ENCODE measurements at places on chromosomes 2 and 18. TPM values are rescaled to one million over a fixed set of nuclear protein-coding genes. Genes with fewer than 3 reads are reported as not detected.

DNA sequence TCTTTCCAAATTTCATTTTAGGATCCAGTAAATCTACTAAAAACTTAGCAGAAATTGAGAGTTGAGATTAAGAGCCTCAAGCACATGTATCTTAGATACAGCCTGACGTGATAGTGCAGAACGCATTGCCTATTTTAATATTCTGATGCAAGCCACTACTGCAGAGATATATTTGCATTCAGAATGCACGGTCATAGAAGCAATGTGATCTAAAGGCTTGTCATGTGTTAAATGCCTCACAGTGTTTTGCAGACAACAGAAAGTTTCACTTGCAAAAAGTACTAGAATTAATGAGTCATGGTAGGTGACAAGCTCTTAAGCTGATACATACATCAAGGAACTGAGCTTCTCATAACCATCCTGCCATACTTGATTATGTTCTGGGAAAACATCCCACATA lies 886.7 kb upstream of the CHAC2 start:
- no peaks in the 10 kb centered on the region for H3K4me1 ChIP-seq
- no peak for DNase-seq
- no peaks in the 10 kb centered on the region for H3K36me3 ChIP-seq
- no peaks in the 10 kb centered on the region for H3K27me3 ChIP-seq
- no peak overlapping the region for H3K27ac ChIP-seq
- H3K4me3 ChIP-seq, result no peak overlapping the region

DNA sequence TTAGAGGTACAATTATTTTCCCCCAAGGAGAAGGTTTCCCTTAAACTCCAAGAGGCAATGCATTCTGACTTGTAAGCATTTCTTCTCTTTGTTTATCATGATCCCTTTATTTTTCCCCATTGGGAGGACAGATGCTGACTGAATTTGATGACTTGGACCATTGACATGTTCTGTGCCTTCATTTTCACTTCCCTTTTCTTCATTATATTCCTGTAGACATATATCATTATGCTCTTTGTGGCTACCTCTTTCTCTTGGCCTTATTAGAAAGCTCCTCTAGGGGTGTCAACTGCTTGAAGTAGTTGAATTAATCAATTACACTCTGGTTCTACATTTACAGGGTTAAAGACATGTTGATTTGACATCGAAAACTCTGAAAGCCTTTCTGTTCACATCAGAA lies 330.0 kb upstream of the DCC start:
- no peak overlapping the region for H3K27ac ChIP-seq
- H3K4me1 ChIP-seq, result no peaks in the 10 kb centered on the region
- DNase-seq, result no peak

DNA sequence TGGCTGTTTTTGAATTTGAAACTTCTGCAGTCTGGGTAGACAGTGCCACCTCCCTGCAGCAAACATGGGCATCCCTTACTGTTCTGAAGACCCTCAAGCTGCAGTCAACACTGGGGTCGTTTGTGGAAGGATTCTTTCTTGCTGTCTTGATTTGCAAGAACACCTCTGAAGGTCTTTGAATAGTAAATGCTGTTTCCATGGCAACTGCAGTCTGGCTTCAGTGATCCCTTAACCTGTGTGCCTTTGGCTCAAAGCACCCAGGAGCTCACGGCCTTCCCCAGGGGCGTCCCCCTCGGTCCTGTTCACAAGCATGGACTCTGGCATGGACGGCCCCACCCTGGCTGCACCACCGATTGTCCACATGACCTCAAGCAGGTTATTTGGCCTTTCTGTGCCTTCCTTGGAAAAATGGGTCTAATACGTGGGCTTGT lies 38.3 kb downstream of the LRRFIP1 start:
- H3K36me3 ChIP-seq, result peaks cover 6% of the 10 kb centered on the region
- DNase-seq, result no peak
- H3K4me3 ChIP-seq, result no peak overlapping the region
- no peaks in the 10 kb centered on the region for H3K27me3 ChIP-seq
- H3K27ac ChIP-seq, result no peak overlapping the region

- H3K36me3 ChIP-seq, result no peaks in the 10 kb centered on the region
- no peaks in the 10 kb centered on the region for H3K27me3 ChIP-seq
Observed at GRCh38 chr18:25862881-25863600, 227.4 kb downstream of the SS18 start.

GRCh38 chr2:170396799-170397459 lies 219.0 kb downstream of the MYO3B start:
- H3K4me1 ChIP-seq, result no peaks in the 10 kb centered on the region
- no peak for DNase-seq
- H3K27me3 ChIP-seq, result peaks cover 33% of the 10 kb centered on the region
- H3K27ac ChIP-seq, result no peak overlapping the region
- no peaks in the 10 kb centered on the region for H3K36me3 ChIP-seq
- H3K4me3 ChIP-seq, result no peak overlapping the region

- DNase-seq, result no peak
- H3K36me3 ChIP-seq, result no peaks in the 10 kb centered on the region
Observed at GRCh38 chr18:59454909-59455727, 96.1 kb upstream of the LMAN1 start.

DNA sequence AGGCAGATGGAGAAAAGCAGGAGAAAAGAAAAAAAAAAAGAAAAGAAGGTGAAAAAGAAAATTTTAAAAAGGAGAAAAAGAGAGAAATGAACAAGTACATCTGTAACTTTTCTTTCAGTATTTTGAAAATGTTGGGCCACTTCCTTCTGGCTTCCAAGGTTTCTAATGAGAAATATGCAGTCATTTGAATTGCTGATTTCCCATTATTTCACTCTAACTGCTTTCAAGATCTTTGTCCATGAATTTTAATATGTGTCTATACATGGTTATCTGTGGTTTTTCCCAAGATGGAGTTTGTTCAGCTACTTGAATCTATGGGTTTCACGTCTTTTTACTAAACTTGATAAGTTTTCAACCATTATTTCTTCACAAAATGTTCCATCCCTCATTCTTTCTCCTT lies 14.3 kb upstream of the MPP4 start:
- no peaks in the 10 kb centered on the region for H3K27me3 ChIP-seq
- no peak overlapping the region for H3K27ac ChIP-seq
- no peak for DNase-seq
- H3K4me3 ChIP-seq, result no peak overlapping the region
- H3K4me1 ChIP-seq, result no peaks in the 10 kb centered on the region
- H3K36me3 ChIP-seq, result peaks cover 22% of the 10 kb centered on the region

- H3K4me3 ChIP-seq, result no peak overlapping the region
- H3K27ac ChIP-seq, result no peak overlapping the region
- no peaks in the 10 kb centered on the region for H3K36me3 ChIP-seq
- no peaks in the 10 kb centered on the region for H3K27me3 ChIP-seq
Observed at GRCh38 chr2:111029181-111029927, 91.4 kb upstream of the BCL2L11 start.

GRCh38 chr2:65070172-65070830 lies 14.1 kb downstream of the CEP68 start:
- no peak for DNase-seq
- H3K27me3 ChIP-seq, result no peaks in the 10 kb centered on the region
- H3K36me3 ChIP-seq, result peaks cover 2% of the 10 kb centered on the region
- no peaks in the 10 kb centered on the region for H3K4me1 ChIP-seq
- H3K27ac ChIP-seq, result no peak overlapping the region

DNA sequence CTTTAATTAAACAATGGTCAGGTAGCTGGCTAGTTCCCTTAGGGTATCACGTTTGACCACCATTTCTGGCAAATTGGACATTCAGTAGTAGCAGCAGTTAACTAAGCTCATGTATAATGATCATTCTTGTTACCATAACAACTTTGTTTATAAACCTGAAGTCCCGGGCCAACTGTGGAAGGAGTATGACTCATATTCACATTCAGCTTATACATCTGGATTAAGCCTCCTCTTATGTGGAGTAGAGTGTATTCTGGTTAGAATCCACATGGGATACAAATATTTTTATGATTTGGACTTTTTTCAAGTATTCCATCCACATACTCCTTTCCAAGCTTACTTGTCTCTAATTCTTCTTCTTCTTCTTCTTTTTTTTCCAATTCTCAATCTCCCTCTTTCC lies 70.3 kb upstream of the ZSWIM2 start:
- no peak overlapping the region for H3K27ac ChIP-seq
- no peaks in the 10 kb centered on the region for H3K36me3 ChIP-seq
- no peaks in the 10 kb centered on the region for H3K4me1 ChIP-seq
- DNase-seq, result no peak
- no peaks in the 10 kb centered on the region for H3K27me3 ChIP-seq

- no peak overlapping the region for H3K4me3 ChIP-seq
- no peaks in the 10 kb centered on the region for H3K27me3 ChIP-seq
- H3K36me3 ChIP-seq, result no peaks in the 10 kb centered on the region
- H3K27ac ChIP-seq, result no peak overlapping the region
- peaks cover 8% of the 10 kb centered on the region for H3K4me1 ChIP-seq
Observed at GRCh38 chr2:171210864-171211431, 50.3 kb upstream of the TLK1 start.

DNA sequence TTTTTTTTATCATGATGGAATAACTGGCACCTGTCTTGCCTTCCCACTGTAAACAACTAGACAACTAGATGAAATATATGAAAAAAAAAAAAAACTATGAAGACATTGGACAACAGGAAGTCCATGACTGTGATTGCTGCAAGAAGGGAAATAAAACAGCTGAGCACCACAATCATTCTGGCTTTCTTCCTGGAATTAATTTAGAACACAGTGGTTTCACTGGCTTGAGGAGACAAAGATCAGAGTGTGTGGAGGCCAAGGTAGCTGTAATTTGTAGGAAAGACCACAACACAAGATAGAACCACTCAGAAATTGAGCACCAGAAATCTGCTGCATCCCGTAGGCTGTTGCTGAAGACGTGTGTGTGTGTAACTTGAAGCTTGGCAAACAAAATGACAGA lies 121.1 kb upstream of the PID1 start:
- H3K27ac ChIP-seq, result no peak overlapping the region
- H3K4me3 ChIP-seq, result no peak overlapping the region
- no peak for DNase-seq
- no peaks in the 10 kb centered on the region for H3K27me3 ChIP-seq
- no peaks in the 10 kb centered on the region for H3K4me1 ChIP-seq
- peaks cover 2% of the 10 kb centered on the region for H3K36me3 ChIP-seq

DNA sequence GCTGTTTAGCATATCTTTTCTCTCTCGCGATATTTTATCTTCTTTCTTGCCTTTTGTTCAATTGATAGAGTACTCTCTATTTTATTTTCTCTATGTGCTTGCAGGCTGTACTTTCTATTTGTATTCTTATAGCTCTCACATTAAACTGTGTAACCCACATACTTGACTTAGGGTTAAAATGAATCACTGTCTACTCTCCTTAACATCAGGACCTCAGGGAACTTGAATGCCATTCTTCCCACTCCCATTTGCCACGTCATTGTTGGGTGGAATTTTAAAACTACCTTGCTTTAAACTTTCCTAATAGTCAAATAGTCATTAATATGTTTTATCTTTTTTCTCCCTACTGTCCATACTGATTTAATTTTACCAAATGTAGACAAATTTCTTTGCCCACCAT lies 269.7 kb downstream of the ALPK2 start:
- no peaks in the 10 kb centered on the region for H3K27me3 ChIP-seq
- DNase-seq, result no peak
- peaks cover 13% of the 10 kb centered on the region for H3K4me1 ChIP-seq
- H3K27ac ChIP-seq, result peak overlapping the region; percentile 20

DNA sequence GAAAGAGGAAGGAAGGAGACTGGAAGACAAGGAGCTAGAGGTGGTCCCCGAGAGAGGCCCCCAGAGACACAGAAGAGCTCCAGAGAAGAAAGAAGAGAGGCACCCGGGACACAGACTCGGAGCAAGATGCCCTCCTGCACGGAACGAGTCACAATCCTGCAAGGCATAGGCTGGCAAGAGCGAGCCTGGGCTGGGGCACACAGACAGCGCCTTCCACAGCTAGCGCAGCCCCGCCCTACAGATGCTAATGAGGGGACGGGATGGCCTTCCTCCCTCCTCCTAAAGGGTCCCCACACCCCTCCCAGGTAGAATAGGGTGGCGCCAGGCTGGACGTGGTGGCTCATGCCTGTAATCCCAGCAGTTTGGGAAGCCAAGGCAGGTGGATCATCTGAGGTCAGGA lies 19.8 kb upstream of the GPR17 start:
- peak overlapping the region; percentile 15 for H3K27ac ChIP-seq
- no peak overlapping the region for H3K4me3 ChIP-seq
- DNase-seq, result no peak
- no peaks in the 10 kb centered on the region for H3K4me1 ChIP-seq
- no peaks in the 10 kb centered on the region for H3K27me3 ChIP-seq

GRCh38 chr2:233217892-233218377 lies 33.5 kb upstream of the ATG16L1 start:
- no peak for DNase-seq
- H3K4me1 ChIP-seq, result no peaks in the 10 kb centered on the region
- no peak overlapping the region for H3K4me3 ChIP-seq
- H3K27me3 ChIP-seq, result peaks cover 6% of the 10 kb centered on the region
- peak overlapping the region; percentile 10 for H3K27ac ChIP-seq

The RAB6C gene
- not detected for total RNA-seq

The ALPG gene
- total RNA-seq, result not detected

The HTR2B gene
- not detected for total RNA-seq

The APCDD1 gene
- total RNA-seq, result 49.8 TPM

The NCKAP5 gene
- 27.9 TPM for total RNA-seq

The REG1B gene
- total RNA-seq, result not detected

The GPR75 gene
- total RNA-seq, result 4.7 TPM

The IL36B gene
- total RNA-seq, result not detected

The SH3RF3 gene
- 0.84 TPM for total RNA-seq

The UGT1A1 gene
- not detected for total RNA-seq

The EFEMP1 gene
- 4.1 TPM for total RNA-seq

The ALPP gene
- not detected for total RNA-seq

All from neural crest cell (in vitro differentiated cells).